ENCODE measurements at places on chromosomes 13 and 19.

- no peak for DNase-seq
Measured at GRCh38 chr19:58084596-58085347, 13.3 kb downstream of the ZSCAN18 start.

DNA sequence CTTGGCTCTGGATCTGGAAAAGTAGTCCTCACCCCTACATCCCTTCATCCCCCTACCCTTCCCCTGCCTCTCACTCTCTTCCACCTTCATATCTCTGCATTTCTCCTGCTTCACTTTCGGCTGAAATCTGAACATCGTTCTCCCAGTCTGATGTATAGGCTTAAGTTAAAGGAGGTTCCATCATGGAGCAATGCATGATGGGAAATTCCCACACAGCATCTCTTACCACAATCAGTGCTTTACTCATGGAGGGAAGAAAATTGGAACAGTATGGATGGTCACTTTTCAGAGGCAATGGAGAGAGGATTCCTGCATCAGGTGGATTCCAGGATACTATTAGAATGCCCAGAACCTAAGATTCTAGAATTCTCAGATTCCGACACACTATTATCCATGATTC is 6.1 kb upstream of the KLK8 start:
- DNase-seq, result no peak

GRCh38 chr19:53965091-53965490 is 2.4 kb downstream of the CACNG8 start:
- DNase-seq, result no peak

DNA sequence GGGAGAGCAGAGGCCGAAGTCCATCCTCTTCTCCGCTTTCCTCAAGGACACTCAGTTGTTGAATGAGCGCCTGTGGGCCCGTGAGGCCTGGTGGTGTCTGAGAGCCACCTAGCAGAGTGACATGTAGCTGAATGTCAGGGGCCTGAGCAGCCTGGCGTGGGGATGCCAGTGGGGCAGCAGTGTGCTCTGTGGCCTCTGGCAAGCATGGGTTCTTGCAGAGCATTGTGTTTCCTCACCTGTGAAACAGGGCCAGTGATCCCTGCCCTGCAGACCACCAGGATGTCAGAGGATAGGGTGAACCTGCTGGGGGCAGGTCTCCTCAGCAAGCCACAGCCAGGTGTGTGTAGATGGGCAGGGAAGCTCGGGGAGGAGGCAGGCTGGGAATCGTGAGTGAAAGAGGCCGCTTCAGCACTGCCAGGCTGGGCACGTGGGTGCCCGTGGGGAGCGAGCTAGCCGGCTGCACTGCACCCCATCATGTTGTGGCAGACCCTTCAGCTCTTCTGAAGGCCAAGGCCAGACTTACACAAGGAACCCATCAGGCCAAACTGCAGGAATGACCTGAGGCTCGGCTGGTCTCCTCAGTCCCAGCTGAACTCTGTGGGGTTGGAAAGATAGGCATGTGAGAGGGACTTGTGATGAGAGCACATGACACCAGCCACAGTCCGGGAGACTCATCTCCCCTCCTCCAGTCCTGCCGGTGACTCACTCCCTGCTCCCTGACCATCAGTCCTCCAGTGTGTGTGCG is 5.0 kb downstream of the PPP1R37 start:
- DNase-seq, result no peak

DNA sequence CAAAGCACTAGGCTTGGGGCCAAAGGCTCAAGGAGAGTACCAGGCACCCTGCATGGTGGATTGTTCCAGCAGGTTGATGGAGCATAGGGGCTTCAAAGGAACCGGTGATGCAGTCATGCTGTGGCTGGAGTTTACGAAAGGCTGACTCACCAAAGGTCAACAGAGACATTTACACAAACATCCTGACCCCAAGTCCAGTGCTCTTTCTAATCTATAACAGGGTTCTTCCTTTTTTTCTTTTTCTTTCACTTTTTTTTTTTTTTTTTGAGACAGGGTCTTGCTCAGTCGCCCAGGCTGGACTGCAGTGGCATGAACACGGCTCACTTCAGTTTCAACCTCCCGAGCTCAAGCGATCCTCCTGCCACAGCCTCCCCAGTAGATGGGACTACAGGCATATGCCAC is 35.6 kb upstream of the TPTE2 start:
- no peak for DNase-seq

GRCh38 chr13:29550430-29550988 is 45.0 kb downstream of the SLC7A1 start:
- DNase-seq, result no peak

DNA sequence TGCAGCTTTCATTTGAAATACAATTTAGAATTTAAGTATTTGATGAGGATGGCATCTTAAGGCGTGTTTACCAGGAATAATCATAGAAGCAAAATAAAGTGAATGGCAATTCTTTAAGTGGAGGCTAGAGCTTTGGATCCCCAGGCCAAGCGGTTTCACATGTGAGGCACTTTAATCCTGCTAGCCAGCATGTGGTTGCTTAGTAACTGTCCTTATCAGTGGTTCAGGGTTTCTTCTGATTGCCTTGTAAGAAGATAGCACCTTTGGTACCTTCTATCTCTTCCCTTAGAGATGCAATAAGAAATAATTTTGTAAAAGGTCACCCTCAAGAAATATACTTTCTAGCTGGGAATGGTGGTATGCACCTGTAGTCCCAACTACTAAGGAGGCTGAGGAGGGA is 38.9 kb upstream of the SERP2 start:
- DNase-seq, result no peak

DNA sequence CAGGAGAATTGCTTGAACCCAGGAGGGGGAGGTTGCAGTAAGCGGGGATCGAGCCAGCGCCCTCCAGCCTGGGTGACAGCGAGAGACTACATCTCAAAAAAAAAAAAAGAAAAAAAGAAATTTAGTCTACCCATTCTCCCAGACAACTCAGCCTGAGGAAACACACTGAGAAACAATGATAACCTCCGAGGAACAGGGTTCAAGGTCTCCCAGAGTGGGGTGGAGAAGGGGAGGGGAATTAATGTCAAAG is 1.4 kb upstream of the VASP start:
- no peak for DNase-seq

DNA sequence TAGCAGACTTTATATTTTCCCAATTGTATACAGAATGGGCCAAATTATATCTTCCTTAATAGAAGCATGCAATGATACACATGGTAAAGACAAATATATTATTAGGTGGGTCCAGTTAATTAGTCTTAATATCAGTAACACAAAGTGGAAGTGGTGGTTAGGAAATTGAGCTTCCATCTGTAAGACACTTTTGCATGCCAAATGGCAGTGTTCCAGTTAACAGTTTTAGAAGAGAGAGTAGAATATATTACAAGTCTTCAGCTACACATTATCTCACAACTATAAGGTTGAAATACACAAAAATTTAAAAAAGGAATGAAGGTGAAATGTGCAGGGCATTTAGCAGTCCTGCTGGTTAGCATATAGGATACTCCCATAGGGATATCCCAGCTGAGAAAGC is 536.5 kb downstream of the PCDH9 start:
- DNase-seq, result no peak

GRCh38 chr13:59409211-59409610 is 754.5 kb downstream of the DIAPH3 start:
- DNase-seq, result no peak

- no peak for DNase-seq
Measured at GRCh38 chr13:33401238-33401637, 115.7 kb upstream of the STARD13 start.

- DNase-seq, result no peak
Measured at GRCh38 chr19:46931202-46931601, 70.4 kb downstream of the ARHGAP35 start.

DNA sequence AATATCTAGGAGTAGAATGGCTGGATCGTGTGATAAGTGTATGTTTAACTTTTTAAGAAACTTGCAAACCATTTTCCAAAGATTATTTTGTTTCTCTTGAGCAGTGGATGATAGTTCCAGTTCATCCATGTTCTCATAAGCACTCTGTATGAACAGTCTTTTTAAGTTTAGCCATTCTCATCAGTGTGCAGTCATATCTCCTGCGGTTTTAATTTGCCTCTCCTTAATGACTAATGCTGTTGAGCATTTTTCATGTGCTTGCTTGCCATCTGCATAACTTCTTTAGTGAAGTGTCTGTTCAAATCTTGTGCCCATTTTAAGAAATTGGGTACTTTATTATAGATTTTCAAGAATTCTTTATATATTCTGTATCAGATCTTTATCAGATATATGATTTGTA is 58.6 kb downstream of the WASF3 start:
- no peak for DNase-seq

Data from stimulated activated CD8-positive, alpha-beta memory T cell treated with anti-CD3 and anti-CD28 coated beads, Interleukin-4, amount 100 ng/mL, for 1 hour (primary cell).